MCF 10A (cell line): ENCODE measurements at places on chromosomes 5 and 9.

DNA sequence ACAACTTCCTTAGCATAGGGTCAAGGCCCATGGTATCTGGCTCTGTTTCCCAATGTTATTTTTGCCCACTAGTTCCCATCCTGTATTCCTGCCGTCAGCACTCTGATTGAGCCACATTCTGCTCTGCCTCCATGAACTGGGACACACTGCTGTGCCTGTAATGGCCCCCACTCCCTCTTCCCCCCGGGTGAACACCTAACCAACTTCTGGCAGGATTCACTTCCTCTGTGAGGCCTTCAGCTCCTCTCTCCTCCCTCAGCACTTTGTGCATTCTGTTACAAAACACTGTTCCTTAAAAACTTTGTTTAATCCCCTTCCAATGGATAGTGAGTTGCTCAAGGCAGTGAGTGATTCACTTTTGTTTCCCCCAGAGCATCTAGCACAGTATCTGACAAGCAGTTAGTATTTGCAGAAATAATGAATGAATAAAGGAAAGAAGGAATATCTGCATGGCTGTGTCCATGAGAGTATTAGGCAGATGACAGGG, 183.6 kb downstream of the EFNA5 start:
- H3K4me1 ChIP-seq = peaks cover 40% of the 10 kb centered on the region
- H3K4me3 ChIP-seq = peak overlapping the region; percentile 10

DNA sequence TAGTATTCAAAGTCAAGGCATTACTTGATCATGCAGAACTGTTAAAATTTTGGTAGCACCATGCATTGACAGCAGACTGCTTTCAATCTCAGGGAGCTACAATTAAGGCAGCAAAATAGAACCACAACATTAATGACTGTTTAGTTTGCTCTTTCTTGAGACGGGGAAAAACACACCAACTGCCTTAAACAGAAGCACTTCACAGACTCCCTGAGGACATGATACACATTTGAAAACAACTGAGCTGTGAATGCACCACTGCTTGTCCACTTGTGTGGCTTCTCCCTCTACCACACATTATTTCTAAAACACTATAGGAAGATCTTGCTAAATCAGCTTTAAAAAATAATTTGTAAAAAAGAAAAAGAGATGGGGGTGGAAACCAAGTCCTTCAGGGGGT, 79.6 kb upstream of the MAST4 start:
- no peak overlapping the region for H3K27ac ChIP-seq
- no peaks in the 10 kb centered on the region for H3K27me3 ChIP-seq
- no peaks in the 10 kb centered on the region for H3K4me1 ChIP-seq
- no peaks in the 10 kb centered on the region for H3K36me3 ChIP-seq

DNA sequence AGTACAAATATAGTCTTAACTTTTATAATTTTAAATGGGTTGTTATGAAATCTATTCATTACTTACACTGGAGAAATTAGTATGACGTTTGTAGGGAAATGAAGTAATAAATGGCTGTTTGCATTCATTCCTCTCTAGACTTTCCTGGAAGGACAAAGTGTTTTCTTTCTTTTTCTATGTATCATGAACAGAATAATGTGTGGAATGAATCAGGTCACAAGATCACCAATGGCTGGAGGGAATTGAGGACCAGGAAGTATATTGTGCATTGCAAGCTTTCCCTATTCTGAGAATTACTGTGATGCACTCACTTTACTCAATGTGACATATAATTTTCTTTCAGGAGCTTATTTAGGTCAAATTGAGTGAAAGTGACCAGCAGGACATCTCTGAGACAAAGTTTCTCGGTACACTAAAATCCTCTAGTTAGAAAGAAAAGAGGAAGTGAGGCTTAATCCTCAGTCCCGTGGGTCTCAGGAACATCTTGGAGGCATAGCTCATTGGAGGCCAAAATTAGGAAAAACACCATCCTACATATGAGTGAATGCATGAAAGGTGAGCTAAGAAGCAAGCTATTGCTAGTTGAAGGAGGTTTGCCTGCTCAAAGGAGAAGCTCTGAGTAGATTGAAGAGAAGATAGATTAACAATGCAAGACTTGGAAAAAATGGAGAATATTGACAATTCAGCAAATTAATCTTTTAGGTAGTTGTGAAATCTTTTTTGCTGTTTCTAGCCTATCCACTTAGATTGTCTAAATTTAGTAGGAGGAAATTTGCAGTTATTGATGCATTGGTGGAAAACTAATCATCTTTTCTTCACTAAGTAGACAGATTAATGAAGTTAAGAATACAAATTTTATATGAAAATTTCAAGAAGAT, 28.0 kb downstream of the ERAP2 start:
- H3K27me3 ChIP-seq = no peaks in the 10 kb centered on the region
- H3K4me3 ChIP-seq = no peak overlapping the region
- peaks cover 42% of the 10 kb centered on the region for H3K36me3 ChIP-seq
- DNase-seq = no peak

DNA sequence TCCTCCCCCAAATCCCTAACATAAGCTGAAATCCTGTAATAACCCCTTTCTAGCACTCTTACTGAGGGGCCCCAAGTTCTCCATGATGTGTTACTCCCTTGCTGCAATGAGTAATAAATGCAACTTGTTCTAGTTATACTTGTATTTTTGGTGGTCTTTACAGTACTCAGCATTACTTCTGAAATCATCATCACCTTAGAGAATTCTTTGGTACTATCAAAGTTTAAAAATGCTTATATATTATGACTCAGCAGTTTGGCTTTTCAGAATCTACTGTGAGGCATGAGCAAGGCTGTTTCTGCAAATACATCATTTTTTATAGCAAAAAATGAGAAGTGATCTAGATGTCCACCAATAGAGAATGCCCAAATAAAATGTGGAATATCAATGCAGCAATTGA, 20.7 kb upstream of the ROPN1L start:
- no peaks in the 10 kb centered on the region for H3K4me1 ChIP-seq
- H3K4me3 ChIP-seq = no peak overlapping the region
- H3K27me3 ChIP-seq = no peaks in the 10 kb centered on the region
- H3K27ac ChIP-seq = peak overlapping the region; percentile 49
- DNase-seq = no peak

DNA sequence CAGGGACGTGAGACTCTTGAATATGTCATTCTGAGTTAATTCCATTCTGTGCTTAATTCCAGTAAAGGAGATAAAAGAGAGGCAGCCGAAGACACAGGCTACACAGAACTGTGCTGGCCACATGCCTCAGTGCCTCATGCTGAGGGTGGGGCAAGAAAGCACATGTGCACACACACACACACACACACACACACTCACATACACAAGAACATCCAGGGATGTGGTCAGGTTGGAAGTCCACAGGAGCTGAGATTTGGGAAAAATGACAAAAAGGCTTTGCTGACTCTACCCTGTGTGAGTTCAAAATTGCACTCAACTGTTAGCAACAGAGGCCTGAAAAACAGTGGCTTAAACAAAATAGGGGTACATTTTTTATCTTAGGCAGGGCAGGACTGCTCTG, 40.5 kb downstream of the ALG2 start:
- DNase-seq = no peak
- no peak overlapping the region for H3K4me3 ChIP-seq
- no peak overlapping the region for H3K27ac ChIP-seq
- no peaks in the 10 kb centered on the region for H3K27me3 ChIP-seq
- H3K36me3 ChIP-seq = no peaks in the 10 kb centered on the region

GRCh38 chr5:159752622-159753275, 163.5 kb upstream of the ADRA1B start:
- no peak overlapping the region for H3K4me3 ChIP-seq
- no peaks in the 10 kb centered on the region for H3K27me3 ChIP-seq
- no peak overlapping the region for H3K27ac ChIP-seq
- no peaks in the 10 kb centered on the region for H3K36me3 ChIP-seq
- H3K4me1 ChIP-seq = peaks cover 5% of the 10 kb centered on the region
- no peak for DNase-seq

- no peak overlapping the region for H3K27ac ChIP-seq
- H3K4me3 ChIP-seq = no peak overlapping the region
- H3K4me1 ChIP-seq = peaks cover 29% of the 10 kb centered on the region
- no peaks in the 10 kb centered on the region for H3K27me3 ChIP-seq
- no peak for DNase-seq
- peaks cover 4% of the 10 kb centered on the region for H3K36me3 ChIP-seq
These were observed 37.4 kb downstream of the WWC1 start for GRCh38 chr5:168328814-168329213.

DNA sequence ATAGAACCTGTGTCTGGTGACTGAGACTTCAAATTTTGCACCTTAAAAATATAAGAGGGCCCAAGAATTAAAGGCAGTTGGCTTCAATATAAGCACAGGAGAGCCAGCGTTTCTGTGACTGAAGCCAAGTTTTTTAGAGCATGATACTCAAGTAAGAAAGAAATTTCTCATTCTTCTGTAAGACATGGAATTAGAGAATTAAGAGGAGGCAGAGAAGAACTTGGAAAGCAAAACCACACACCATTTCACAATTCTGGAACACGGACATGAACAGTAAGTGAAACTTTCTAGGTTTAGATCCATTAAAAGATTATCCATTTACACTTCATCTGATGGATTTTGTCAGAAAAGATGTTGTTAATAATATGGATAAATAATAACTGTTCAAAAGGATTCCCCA, 8.9 kb upstream of the AGXT2 start:
- H3K4me3 ChIP-seq = no peak overlapping the region
- H3K27me3 ChIP-seq = peaks cover 46% of the 10 kb centered on the region

DNA sequence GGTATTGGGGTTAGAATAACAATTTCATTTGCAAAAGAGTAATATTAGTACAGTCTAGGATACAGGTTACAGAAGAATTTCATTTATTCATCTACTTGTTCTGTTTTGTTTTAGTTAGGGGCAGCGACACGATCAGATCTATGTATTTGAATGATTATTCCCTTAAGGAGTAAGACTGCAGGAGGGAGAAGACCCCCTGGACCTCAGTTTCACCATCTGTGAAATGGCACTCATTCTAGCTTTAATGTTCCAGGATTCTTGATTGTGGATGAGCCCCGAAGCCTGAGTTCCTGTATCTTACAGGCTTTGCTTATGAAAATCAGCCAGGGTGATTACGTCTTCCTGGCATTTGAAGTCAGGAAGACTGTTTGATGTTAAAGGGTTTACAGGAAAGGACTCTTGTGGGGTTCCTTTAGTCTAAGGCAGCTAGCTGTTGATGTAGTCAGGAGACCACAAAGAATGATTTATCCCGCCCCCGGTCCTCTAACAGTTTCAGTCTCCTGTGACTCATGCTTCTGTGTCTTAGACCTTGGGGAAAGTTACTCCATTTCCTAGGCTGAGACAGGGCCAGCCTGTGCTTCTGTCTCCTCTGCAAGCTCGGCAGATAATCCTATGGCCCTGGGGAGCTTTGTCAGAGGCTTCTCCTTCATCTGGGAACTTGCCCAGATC, 11.5 kb downstream of the SMIM3 start:
- peaks cover 48% of the 10 kb centered on the region for H3K4me1 ChIP-seq
- H3K4me3 ChIP-seq = peak overlapping the region; percentile 65
- peak; percentile 100 for DNase-seq

GRCh38 chr5:180286-180918, 10.9 kb upstream of the LRRC14B start:
- no peak overlapping the region for H3K4me3 ChIP-seq
- peaks cover 42% of the 10 kb centered on the region for H3K27me3 ChIP-seq
- no peak overlapping the region for H3K27ac ChIP-seq
- no peak for DNase-seq
- H3K4me1 ChIP-seq = no peaks in the 10 kb centered on the region

DNA sequence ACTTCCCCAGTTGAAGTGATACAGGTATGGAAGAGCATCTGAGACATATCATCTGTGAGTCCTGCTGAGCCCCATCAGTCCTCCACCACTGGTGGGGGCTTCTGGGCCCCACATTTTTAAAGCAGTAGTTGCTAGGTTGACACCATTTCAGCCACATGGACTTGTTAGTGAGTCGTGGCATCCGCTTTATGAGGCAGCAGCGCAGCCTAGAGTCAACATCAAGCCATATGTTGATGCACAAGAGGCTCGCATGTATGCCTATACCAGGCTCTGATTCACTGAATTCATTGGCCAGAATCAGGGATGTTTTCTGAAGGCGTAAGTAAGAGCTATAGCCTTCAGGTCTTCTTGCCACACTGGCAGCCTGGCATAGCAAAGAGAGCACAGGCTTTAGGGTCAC, 26.8 kb downstream of the ZNF346 start:
- H3K4me3 ChIP-seq = no peak overlapping the region
- H3K4me1 ChIP-seq = no peaks in the 10 kb centered on the region
- peaks cover 97% of the 10 kb centered on the region for H3K36me3 ChIP-seq
- H3K27ac ChIP-seq = no peak overlapping the region
- no peaks in the 10 kb centered on the region for H3K27me3 ChIP-seq

GRCh38 chr5:53416144-53416738, 64.2 kb upstream of the FST start:
- H3K4me3 ChIP-seq = no peak overlapping the region
- H3K36me3 ChIP-seq = no peaks in the 10 kb centered on the region
- no peak overlapping the region for H3K27ac ChIP-seq
- no peak for DNase-seq
- H3K4me1 ChIP-seq = peaks cover 15% of the 10 kb centered on the region

- peak overlapping the region; percentile 24 for H3K4me3 ChIP-seq
- H3K27me3 ChIP-seq = no peaks in the 10 kb centered on the region
- H3K27ac ChIP-seq = peak overlapping the region; percentile 91
These were observed 80.8 kb downstream of the OXCT1 start for GRCh38 chr5:41789434-41789833.

DNA sequence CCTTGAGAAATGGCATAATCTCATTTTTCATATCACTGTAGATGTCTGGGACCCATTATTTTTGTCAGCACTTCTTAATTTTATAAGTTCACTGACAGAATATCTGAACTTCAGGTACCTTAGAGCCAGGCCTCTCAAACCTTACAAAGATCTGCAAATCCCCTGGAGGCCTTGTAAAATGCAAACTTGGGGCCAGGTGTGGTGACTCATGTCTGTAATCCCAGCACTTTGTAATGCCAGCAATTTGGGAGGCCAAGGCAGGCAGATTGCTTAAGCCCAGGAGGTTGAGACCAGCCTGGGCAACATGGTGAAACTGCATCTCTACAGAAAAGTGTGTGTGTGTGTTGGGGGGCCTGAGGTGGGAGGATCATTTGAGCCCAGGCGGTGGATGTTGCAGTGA, 30.8 kb downstream of the RASGRF2 start:
- H3K36me3 ChIP-seq = no peaks in the 10 kb centered on the region
- H3K27me3 ChIP-seq = no peaks in the 10 kb centered on the region
- DNase-seq = peak; percentile 91
- H3K27ac ChIP-seq = peak overlapping the region; percentile 46

- H3K27me3 ChIP-seq = peaks cover 5% of the 10 kb centered on the region
- H3K36me3 ChIP-seq = no peaks in the 10 kb centered on the region
- H3K27ac ChIP-seq = no peak overlapping the region
- H3K4me3 ChIP-seq = no peak overlapping the region
- H3K4me1 ChIP-seq = peaks cover 12% of the 10 kb centered on the region
These were observed 347.6 kb downstream of the EBF1 start for GRCh38 chr5:158751961-158752655.

DNA sequence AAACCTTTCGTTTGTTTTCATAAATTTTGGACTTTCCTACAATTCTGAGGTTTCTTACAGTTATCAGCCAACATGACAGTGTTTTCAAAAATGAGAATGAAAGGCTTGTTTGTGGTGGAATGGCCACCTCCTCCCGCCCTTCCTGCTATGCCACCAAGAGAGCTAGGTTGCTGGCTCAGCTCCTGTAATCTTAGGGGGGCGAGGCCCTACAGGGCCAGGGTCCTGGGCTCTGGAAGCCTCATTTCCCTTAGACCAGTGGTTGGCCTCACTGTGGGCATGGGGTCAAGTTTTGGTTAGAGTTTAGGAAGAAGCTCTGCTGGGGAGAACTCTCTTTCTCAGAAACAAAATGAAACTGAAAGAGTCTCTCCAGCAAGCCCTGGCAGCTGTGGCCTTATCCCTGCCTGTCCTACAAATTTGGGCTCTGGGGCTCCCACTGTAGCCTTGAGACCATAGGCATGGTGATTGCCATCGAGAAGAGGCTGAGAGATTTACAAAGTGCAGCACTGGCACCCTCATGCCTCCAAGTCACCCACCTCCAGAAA, 66.2 kb downstream of the IRX1 start:
- H3K4me1 ChIP-seq = no peaks in the 10 kb centered on the region
- H3K4me3 ChIP-seq = no peak overlapping the region
- H3K27me3 ChIP-seq = no peaks in the 10 kb centered on the region
- no peak for DNase-seq
- H3K36me3 ChIP-seq = no peaks in the 10 kb centered on the region
- H3K27ac ChIP-seq = no peak overlapping the region
